ENCODE measurements at places on chromosomes 6 and 20.

DNA sequence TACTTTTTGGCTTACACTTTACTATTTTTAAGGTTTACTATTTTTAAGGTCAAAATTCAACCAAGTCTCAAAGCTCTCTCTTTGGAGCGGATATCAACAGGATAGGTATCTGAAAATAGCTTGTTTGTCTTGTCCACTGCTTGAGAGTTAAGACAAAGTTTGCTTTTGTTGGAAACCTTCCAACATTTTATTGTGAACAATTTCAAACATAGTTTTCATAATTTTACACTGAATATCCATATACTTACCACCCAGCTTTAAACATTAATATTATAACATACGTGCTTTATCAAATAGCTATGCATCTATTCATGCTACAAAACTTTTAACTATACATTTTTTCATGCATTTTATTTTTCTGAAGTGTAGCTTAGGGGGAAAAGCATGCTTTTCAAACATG lies 109.9 kb downstream of the FYN start:
- no peak for DNase-seq

GRCh38 chr6:121614115-121614514 lies 178.7 kb downstream of the GJA1 start:
- no peak for DNase-seq

- DNase-seq = no peak
These were observed 7.7 kb downstream of the MANBAL start for GRCh38 chr20:37297066-37297736.

DNA sequence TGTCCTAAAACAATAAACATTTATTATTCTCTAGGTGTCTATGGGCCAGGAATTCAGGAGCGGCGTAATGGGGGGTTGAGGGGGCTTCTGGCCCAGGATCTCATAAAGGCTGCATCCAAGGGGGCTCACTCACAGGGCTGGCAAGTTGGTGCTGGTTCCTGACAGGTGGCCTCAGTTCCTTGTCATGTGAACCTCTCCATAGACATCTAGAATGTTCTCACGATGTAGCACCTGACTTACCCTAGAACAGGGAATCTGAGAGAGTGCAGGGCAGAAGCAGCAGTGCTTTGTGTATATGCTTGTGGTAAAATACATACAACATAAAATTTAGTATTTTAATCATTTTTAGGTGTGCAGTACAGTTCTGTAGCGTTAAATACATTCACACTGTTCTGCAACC lies 57.1 kb downstream of the PHF20 start:
- no peak for DNase-seq

- DNase-seq = no peak
These were observed 78.6 kb upstream of the INSM1 start for GRCh38 chr20:20289331-20289730.

DNA sequence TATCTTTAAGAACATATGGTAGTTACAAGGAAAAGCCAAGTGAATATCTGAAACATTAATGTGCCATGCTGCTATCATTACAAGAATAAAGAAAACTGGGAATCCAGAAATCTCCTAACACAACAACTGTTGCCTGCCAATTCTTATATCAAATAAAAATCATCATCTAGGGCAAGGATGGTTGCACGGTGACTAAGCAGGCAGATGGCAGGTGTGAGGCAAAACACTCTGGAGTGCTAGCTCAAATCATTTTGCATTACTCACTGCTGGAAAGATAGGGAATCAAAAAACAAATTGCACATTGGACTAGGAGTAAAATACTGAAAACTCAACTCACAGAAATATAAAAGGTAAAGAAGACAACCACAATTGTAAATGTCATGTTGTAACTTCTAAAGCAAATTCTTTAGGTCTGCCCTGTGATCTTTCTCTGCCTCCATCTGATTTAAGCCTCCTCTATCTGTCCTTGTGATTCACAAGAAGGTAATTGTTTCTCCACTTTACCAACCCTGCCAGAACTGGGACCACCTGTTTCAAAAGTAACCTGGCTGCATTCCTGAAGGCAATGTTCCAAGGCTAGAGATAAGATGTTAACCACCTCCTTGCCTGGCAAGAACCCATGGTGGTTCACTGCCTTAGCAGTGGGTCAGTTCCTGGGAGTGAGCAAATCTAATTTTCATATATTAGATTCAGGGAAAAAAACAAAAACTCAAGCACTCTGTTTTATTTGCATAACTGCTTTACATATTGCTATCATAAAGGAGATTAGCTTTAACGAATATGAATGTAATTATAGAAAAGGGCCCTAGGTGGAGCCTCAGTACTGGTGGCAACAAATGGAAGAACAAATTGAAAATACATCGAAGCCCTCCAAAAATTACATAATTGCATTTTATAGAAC lies 33.1 kb upstream of the LCA5 start:
- peak; percentile 35 for DNase-seq

DNA sequence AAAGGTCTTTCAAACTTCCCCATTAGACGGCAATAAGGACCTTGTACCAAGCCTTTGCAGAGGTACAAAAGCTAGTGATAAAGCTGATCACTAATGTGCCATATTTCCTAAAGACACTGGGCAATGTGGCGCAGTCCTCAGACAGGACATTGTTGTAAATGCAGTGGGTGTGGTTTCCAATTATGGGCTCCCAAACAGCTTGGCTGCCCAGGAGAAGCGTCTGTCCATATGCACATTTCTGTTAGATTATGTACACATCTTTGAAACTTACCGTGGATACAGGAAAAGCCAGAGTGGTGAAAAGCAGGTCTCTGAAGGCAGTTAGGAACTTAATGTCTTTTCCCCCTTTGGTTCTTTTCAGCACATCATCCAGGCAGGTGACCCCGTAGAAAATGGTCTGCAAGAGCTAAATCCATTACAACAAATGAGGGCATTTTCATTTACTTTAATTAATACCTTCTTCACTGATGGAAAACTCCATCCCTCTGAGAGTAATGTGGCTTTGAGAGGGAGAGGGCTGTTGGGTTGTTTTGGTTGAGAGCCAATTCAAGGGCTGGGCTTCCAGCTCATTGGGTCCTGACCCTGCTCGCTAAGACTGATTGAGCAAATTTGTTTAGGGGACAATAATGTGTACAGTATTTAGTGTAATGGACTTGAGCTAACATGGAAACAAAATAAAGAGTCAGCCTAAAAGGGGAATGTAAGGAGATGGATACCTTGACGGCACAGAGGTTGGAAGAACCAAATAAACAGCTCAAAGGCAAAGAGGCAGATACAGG lies 10.4 kb downstream of the ADTRP start:
- DNase-seq = no peak
